ENCODE measurements at places on chromosomes 2 and 18.

- DNase-seq, result no peak
Observed at GRCh38 chr18:38572554-38573111, 1007.0 kb upstream of the CELF4 start.

DNA sequence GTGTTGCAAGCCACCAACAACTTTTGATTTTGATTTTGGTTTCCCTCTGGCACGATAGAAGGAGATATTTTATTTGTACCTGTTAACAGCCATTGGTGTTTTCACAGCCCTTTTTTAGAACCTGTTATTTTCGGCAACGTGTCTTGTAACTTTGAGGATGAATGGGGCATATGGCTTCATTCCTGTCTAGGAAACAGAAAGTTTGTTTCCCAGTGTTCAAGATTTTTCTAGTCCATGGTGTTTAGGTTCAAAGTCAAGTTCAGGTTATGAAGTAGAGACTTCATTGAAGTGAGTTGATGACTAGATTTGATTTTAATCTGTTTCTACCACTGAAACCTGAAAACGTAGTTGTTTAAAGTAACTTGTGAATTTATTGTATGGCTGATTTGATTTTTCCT lies 343 bp downstream of the RASGRP3 start:
- DNase-seq, result no peak

- DNase-seq, result no peak
Observed at GRCh38 chr2:237530472-237531433, 35.6 kb upstream of the PRLH start.

- no peak for DNase-seq
Observed at GRCh38 chr2:168256448-168256847, 9.1 kb upstream of the STK39 start.
